Body of pancreas (tissue), 4 donors: ENCODE measurements at places on chromosomes 5 and 9. TPM values are rescaled to one million over a fixed set of nuclear protein-coding genes. Genes with fewer than 3 reads are reported as not detected.

DNA sequence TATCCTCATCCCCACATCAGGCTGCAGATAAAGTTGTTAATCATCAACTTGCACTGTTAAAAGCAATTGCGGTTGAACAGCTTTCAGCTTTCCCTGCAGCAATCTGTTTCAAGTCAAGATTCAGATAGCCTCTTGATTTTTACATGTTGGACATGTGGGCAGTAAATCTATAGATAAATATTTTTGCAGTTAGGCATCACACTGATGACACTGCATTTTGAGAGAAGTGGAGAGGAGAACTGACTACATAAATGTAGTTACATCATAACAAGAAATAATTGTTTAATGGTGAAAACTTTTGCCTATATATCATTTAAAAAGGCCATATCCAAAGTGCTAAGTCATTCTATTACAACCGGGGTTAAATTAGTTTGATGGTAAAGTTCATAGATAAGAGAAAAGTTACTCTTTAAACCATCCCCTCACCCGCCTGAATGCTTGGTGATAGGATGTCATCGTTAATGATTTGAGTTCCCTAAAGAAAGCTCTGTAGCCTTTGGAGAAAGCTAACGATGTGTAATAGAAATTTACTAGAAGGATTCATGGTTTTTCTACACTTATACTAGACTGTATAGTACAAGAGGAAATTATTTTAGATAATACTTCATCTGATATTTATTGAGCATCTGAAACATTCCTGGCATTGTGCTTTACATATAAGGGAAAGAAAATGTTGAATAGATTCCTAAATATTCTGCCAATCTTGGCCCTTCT, 30.8 kb upstream of the ALDH1A1 start:
- no peak for DNase-seq

DNA sequence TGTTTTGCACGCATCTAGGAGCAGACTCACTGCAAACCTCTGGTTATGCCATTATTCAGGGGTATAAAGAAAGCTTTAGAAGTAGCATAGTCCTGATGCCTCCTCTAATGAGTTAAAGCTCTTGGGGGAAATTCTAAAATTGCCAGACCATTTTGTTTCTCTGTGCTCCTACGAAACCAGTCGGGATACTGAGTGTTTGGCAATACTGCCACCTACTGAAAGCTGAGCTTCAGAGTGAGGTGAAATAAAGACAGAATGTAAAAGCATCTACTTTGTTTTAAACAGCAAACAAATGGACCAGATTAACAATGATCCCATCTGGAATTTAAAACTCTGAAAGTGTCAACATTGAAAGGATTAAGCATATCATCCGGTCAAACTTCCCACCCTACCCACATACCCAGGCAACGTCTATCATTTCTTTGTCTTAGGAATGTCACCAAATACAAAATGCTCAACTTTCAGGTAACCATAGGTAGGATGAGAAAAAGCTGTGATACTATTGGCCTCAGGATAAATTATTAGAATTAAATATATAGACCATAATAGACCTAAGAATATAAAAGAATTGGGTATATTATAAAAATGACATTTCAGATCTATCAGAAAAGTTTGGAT, 77.8 kb upstream of the SHISAL2B start:
- DNase-seq = peak; percentile 64

GRCh38 chr9:37921168-37921510, 17.2 kb upstream of the SLC25A51 start:
- no peak for DNase-seq

DNA sequence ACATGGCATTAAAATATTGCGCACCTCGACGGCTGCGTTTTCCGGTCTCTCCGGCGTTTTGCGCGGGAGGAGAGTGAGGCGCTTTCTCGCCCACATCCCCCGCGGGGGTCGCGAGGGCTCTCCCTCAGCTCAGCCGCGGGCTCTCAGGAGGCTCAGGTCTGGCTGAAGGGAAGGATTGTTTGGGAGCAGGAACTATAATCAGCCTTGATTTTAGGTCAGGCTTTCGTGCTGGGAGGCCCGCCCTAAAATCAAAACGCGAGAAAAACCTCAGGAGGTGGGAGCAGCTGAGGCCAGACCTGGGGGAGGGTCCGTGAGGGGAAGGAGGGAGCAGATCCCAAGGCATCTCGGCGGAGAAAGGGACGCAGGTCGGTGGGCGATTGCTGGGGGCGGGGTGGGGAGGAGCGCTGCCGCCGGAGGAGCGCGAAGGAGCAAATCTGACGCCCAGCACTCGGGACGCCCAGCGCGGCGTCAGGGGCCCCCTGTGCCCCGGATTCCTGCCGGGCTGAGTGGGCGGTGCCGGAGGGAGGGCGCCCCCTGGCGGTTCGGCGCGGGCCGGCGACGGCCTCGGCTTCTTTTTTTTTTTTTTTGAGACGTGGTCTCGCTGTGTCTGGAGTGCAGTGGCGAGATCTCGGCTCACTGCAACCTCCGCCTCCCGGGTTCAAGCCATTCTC, 18.7 kb upstream of the RNF130 start:
- DNase-seq = peak; percentile 77

DNA sequence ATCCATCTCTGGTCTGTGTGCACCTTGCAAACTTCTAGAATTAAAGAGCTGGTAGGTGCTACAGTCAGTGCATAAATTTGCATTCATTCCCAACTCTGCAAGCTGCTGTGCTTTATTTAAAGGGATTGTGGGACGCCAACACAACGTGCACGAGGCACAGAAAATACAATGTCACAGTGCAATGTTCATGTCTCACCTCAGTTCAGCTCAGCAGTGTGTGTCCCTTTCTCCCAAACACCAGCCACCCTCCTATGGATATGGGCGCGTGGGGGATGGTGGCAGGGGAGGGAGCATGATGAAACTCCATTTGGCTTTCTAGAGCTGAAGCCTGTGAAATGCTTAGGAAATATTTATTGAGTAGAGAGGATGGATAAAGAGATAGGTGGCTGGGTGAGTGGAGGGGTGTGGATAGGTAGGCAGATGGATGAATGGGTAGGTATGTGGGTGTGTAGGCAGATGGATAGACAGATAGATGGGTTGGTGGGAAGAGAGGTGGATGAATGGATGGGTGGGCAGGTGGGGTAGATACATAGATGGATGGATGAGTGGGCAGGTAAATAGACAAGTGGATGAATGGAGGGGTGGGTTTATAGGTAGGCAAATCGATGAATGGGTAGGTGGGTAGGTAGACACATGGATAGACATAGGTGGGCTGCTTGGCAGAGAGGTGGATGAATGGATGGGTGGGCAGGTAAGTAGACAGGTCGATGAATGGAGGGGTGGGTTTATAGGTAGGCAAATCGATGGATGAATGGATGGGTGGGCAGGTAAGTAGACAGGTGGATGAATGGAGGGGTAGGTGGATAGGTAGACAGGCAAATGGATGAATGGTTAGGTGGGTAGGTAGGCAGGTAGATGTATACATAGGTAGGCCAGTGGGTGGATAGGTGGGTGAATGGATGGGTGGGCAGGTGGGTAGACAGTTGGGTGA, 92.7 kb upstream of the FCN2 start:
- DNase-seq = no peak

GRCh38 chr9:27581826-27582225, 8.5 kb upstream of the C9orf72 start:
- DNase-seq = no peak

DNA sequence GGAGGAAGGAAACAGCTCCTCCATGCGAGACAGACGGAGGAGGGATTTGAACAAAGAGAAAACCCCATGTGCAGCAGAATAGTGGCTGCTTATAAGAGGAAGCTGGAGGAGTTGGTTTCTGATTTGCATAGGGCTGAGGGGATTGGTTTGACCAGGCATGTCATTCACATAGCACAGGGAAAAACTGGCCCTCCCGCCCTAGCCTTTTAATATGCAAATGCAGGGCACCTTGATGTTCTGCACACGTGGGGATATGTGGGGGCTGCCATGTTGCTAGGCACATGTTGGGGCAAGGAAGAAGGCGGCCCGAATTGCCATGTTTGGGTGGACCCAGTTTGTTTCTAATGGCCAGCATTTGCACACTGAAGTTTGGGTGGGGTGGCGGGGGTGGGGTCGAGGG, 42.2 kb downstream of the OSMR start:
- no peak for DNase-seq

- DNase-seq = no peak
Measured at GRCh38 chr9:89576404-89576839, 28.4 kb upstream of the GADD45G start.

DNA sequence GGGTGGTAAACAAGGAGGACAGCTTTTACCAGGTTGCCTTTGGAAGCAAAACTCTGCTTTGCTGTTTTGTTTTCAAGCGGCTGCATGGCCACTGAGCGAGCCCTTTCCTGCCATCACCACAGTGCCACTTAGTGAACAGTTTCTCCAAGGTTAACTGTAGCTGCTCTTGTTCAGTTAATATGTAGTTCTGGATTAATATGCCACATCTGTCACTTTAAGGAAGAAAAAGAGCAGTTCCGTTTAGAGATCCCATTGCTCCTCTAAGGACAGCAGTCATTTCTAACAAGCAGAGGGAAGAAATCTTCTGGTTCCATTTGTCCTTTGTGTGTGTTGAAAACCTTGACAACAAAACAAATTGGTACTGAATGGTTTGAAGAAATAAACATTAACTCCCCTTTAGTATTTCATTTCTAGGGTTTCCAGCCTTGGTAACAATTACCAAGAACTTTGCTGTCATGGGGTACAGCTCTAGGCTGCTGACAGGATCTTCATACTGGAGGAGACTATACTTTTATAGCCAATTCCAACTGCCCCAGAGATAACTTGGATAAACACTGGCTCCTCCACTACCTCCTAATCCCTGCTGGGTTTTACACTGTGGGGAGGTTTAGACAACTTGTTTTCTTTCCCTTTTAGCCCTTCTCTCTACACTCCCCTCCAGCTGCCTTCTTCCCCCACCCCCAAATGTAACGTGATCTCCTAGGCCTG, 10.3 kb upstream of the ABL1 start:
- no peak for DNase-seq

- DNase-seq = no peak
Measured at GRCh38 chr5:53962306-53962705, 348.1 kb downstream of the ARL15 start.

GRCh38 chr5:132526974-132527564, 16.3 kb downstream of the IL5 start:
- no peak for DNase-seq

GRCh38 chr5:139871614-139872013, 76.0 kb downstream of the PSD2 start:
- DNase-seq = no peak

DNA sequence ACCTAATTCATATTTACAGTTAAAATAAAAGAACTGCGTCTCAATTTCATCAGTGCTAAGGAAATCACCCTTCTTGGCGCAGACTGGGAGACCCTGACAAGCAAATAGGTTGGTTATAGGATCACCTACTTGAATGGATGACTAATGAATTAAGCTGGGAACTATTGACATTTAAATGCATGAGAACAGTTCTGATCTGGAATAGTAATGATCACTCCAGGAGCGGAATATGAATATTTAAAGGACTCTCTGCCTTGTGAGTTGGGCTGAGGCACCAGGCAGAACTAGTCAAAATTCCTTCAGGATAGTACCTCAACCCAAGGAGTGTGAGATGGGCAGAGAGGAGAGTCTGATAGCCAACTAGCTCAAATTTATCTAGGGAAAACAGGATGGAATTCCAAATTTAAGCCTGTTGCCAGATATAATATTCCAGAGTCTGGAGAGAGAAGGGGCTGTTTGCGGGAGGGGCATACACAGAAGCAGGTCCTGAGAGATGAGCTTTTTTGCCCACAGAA, 364.4 kb downstream of the CSNK1G3 start:
- no peak for DNase-seq

- no peak for DNase-seq
Measured at GRCh38 chr9:942805-943580, 33.5 kb upstream of the DMRT3 start.

DNA sequence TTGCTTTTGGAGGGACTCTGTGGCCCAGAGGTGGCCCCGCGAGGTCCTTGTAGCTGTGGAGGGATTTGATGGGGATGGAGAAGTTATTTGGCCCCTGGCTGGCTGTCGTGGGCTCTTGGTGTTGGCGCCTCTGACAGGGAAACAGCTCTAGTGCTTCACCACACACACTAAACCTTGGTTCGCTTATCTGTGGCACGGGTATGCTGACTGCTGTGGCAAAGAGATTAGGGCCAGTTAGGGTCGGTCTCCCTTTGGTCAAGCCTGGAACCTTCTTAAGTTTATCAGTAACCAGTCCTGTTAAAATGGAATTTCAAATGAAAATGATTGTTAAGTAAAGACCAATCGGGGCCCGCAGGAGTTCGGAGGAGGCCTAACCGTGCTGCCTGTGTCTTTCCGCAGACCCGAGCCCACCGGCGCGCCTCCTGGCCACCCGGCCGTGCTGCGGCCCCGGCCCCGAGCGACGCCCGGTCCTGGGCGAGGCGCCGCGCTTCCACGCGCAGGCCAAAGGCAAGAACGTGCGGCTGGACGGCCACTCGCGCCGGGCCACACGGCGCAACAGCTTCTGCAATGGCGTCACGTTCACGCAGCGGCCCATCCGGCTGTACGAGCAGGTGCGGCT, 28.4 kb downstream of the NEURL1B start:
- no peak for DNase-seq

DNA sequence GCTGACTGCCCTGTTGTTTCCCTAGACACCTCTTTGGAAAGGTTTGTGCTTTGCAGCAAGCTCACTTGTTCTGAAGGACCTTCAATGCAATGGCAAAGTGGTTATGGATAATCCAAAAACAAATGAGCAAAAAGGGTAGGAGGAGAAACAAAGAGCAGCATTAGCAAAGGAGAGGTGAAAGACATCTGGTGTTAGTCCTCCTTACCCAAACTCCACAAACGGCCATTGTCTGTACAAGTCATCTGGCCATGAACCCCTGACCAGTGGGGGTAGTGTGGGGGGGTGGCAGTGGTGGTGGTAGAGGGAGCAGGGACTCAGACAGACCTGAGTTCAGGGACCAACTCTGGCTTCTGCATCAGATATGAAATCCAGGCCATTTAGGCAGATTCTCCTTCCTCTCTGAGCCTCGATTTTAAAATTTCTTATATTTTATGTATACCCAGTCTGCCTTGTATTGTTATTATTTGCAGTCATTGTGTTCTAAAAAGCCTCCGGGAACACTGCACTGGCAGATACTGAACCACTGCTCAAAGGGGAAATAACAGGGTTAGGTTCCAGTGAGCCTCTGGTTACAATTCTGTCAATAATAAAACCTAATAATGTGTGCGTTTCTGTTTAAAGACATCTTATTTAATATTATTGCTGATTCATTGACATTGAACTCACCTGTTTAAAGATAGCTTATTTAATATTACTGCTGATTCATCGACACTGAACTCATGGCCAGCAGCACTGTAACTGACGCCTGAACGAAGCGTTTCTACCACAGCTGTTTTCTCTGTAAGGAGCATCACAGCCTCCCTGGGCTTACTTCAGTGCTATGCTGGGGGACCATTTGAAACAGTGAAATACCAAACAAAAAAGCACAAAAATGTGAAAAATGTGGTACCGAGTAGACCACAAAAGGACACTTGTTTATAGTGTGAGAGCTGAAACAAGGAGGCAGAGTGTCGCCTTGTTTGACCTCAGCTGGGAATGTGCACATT, 156.0 kb downstream of the SEC61B start:
- DNase-seq = no peak

The CSF1R gene
- 5.3 TPM for total RNA-seq

The PPP3R2 gene
- not detected for total RNA-seq

The ACOT12 gene
- total RNA-seq = not detected

The PTGDS gene
- total RNA-seq = 17.8 TPM

The BHMT gene
- total RNA-seq = not detected

The MROH2B gene
- not detected for total RNA-seq

The F12 gene
- 0.33 TPM for total RNA-seq

The AK6 gene
- total RNA-seq = 8.3 TPM

The PALM2AKAP2 gene
- total RNA-seq = 2.1 TPM

The SH3GL2 gene
- total RNA-seq = 1.3 TPM
